ENCODE measurements at places on chromosomes 3 and 15. TPM values are rescaled to one million over a fixed set of nuclear protein-coding genes. Genes with fewer than 3 reads are reported as not detected.

DNA sequence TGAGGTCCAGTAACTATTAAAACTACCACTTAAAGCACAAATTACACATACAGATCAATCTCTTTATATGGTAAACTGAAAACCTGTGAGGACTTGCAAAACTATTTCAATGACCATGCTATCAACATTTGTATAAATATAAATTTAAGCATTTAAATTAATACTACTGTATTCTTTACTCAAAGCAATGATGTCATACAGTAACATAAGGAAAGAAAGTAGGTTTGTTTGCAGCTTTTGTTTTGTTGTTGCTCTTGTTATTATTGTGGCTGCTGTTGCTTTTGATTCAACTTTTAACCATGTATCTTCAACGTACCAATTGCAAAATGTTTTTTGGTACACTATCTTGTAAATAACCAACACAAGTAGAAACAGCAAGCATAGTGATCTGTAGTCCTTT is 22.0 kb downstream of the CBLB start:
- no peak for DNase-seq

DNA sequence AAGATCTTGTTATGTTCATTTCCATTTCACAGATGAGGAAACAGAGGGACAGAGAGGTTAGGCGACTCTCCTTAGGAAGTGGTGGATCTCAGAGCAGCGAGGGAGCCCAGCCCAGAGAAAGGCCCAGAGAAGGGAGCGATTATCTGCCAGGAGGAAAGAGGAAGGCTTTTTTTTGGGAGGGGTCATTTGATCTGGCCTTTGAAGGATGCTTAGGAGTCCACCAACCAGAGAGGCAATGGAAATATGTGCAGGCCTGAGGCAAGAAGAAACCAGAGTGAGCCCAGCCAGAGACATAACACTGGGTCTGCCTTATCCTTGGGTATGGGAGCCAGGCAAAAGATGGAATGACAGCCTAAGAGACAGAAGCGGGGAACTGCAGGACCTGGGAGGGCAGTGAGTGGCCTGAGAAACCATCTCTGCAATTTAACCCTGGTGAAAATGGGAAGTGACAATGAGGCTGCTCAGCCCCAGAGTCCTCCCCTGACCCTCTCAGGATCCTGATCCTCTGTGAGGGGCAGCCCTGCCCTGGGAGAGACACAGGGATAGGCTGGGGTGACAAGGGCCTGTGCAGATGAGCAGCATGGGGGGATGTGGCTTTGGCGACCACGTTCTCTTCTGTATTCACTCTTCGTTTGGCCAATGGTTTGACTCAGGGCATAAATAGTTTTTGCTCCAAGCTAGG is 163.2 kb downstream of the WNT7A start:
- DNase-seq, result no peak

GRCh38 chr3:45689787-45690145 is 570 bp downstream of the SACM1L start:
- no peak for DNase-seq

The EPM2AIP1 gene
- total RNA-seq, result 8.7 TPM

The GNAT1 gene
- total RNA-seq, result not detected

The KLHL6 gene
- total RNA-seq, result 0.15 TPM
